ENCODE measurements at places on chromosomes 7 and 10.
A peak's percentile ranks its signal among the peaks of the same experiment; 100 is the strongest.

DNA sequence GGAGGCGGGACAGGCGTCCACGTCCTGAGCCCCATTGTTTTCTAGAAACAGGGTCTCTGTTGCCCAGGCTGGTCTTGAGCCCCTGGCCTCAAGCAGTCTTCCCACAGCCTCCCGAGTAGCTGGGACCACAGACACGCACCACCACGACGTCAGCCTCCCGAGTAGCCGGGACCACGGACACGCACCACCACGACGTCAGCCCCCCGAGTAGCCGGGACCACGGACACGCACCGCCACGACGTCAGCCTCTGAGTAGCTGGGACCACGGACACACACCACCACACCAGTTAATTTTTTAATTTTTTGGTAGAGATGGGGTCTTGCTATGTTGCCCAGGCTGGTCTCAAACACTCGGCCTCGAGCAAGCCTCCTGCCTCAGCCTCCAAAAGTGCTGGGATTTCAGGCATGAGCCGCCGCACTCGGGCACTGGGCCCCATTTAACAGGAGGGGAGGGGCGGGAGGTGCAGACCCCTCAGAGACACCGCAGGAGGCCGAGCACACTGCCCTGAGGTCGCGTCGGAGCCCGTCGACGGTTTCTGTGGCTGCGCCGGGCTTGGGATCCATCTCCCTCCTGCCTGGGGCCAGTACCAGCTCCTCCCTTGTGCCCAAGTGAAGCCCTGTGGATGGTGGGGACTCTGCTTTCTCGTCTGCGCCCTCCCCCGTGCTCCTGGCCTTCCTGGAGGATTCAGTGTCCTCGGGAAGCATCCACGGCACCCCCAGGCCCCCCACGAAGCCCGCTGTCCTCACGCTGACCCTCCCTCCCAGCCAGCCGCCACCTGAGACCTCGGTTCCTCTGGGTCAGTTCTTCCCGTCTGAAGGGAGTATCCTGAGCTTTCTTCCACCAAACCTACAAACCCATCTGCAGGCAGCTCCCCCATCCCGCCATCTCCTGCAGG is 13.0 kb downstream of the FAM20C start:
- DNase-seq = no peak

DNA sequence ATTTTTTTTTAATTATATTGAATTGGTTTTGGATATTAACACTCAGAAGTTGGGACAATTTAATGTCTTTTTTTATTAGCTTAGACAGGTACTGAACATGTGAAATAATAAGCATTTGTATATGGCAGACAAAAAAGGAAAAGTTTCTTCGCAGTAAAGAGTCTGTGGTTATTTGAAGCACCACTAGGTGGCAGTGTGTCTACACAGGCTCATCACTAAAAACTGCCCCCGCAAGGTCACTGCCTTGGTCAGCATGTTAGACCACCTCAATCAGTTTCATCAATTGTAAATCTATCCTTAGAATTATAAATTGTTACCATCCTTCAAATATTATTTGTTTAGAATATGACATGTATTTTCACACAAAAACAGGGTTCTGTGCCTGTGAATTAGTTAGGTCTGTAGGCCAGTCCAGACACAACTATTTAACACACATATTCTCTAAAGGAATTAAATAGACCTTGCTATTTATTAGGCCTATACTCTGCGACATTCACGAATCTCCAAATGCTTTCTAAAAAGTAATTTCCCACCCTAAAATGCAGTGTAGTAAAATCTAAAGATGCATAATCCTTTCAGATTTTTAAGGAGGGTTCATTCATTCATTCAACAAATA is 17.0 kb downstream of the PNLIPRP3 start:
- DNase-seq = peak; percentile 16

DNA sequence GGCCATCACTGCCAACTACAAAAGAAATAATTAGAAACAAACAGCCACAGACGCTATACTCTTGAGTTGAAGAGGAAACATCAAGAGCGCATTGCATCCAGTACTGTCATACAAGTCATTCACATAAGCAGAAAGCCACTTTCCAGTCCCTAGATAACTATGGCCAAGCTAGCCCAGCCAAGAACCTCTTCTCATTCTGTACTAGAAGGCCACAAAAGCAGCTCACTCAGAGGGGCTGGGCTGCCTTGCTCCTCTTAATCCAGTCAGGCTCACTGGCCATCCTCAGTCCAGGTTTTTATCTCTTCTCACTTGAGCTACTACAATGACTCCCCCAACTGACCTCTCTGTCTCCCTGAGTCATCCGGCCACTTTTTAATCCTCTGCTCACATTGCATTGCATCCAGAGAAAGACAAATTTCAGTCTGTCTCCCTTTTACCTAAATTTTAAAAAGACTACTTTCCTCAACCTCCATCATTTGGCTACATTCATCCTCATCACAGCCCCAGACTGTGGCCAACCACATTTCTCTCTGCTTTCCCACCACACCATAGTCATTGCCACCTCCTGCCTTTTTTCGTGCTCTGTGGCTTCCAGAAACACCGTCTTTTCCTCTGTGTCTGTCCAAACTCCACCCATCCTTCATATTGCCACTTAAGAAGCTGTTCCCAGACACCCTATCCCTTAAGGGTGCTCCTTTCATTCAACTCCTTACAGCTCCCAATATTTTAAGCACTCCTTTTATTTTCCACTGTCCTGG is 25.0 kb downstream of the PPP1R3C start:
- DNase-seq = no peak

GRCh38 chr10:46014206-46014605 is 16.2 kb downstream of the NCOA4 start:
- no peak for DNase-seq

DNA sequence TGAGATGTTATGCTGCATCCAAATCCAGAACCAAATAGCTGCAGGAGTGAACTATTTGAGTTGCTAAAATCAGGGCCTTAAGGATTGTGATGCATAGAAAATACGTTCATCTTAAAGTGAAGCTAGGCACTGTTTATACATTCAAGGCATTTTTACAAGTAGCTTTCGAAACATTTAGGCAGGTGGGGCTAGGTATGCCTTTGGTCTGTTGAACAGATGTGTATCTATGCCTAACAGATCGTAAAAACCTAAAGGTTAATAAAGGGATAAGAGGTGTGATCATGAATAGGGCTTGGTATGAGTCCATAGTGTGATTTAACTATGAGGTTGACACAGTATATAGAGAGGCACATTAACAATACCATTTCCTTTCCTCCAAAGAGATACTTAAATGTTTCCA is 262.5 kb downstream of the SEMA3D start:
- DNase-seq = no peak

- no peak for DNase-seq
Observed at GRCh38 chr7:139901056-139901795, 72.2 kb downstream of the TBXAS1 start.

GRCh38 chr10:109062371-109062770 is 860.9 kb downstream of the XPNPEP1 start:
- no peak for DNase-seq

GRCh38 chr10:132447446-132448247 is 50.6 kb downstream of the PWWP2B start:
- peak; percentile 78 for DNase-seq

- no peak for DNase-seq
Observed at GRCh38 chr7:51233374-51233773, 83.2 kb downstream of the COBL start.

Data from activated CD4-positive, alpha-beta T cell treated with anti-CD3 and anti-CD28 coated beads, Interleukin-2, amount 50 U/mL, for 16 hours (primary cell).